CD4-positive, alpha-beta T cell treated with Interleukin-17A for 4 hours (primary cell): ENCODE measurements at places on chromosomes 7 and 10.
A peak's percentile ranks its signal among the peaks of the same experiment; 100 is the strongest.

- no peak for DNase-seq
These were observed 8.0 kb downstream of the CDK13 start for GRCh38 chr7:39958038-39958437.

GRCh38 chr10:81109200-81109752 lies 571.6 kb downstream of the SH2D4B start:
- no peak for DNase-seq

GRCh38 chr7:48839108-48839507 lies 85.2 kb upstream of the CDC14C start:
- no peak for DNase-seq

GRCh38 chr10:133267293-133267692 lies 9.4 kb downstream of the ADAM8 start:
- no peak for DNase-seq

DNA sequence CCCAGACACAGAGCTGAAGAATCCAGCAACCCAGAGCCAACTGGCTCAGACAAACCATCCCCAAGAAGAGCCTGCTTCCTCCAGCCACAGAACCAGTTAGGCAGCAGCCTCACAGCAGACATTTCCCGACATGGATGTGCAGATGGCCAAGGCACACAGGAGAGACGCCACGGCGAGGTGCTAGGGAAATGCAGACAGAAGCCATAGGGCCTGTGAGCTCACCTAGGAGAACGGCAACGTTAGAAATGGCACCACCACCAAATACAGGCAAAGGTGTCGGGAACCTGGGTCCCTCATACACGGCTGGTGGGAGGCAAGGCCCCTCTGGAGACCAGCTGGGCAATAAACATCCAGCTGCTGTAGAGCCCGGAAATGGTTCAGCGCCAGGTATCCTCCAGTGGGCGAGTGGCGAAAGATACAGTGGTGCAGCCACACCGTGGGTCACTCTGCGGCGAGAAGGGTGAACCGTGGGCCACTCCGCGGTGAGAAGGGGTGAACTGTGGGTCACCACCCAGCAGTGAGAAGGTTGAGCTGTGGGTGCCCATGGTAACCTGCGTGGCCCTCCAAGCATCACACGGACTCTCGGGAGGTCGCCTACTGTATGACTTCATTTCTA lies 31.2 kb downstream of the JAKMIP3 start:
- no peak for DNase-seq

DNA sequence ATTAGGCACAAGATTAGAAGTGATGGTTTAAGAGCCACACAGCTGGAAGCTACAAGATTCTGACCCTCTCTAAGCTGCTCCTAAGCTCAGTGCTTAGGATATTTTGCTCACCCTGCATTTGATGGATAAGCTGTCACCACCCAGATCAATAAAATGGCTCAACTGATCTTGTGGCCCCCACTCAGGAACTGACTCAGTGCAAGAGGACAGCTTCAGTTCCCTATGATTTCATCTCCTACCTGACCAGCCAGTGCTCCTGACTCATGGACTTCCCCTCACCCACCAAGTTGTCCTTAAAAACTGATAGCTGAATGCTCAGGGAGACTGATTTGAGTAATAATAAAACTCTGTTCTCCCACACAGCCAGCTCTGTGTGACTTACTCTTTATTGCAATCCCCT lies 833.8 kb downstream of the GRID1 start:
- no peak for DNase-seq

- no peak for DNase-seq
These were observed 17.7 kb downstream of the LRRC20 start for GRCh38 chr10:70364772-70365091.

GRCh38 chr10:24791084-24791726 lies 67.5 kb upstream of the ARHGAP21 start:
- DNase-seq, result no peak

GRCh38 chr10:26573674-26574073 lies 123.8 kb upstream of the PDSS1 start:
- no peak for DNase-seq

DNA sequence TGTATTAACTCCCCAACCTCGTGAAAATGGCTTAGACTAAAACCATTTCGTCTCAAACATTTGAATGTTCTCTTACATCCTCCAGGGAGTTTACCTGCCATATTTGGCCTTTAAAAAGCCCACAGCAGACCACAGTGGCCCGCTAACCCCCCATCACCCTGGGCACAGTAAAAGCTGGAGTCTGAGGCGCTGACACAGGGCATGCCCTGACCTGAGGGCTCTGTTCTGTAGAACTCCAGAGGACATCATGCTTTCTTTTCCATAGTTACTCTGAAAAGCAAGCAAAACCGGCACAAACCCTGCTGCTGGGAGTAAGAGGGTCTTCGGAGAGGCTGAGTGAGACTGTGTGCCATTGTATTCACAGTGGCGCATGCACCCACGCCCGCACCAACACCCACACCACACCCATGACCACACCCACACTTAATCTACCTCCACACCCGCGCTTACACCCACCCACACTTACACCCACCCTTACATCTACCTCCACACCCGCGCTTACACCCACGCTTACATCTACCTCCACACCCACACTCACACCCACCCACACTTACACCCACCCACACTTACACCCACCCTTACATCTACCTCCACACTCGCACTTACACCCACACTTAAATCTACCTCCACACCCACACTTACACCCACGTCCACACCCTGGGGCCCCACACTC lies 32.1 kb downstream of the LRRC27 start:
- peak; percentile 28 for DNase-seq

DNA sequence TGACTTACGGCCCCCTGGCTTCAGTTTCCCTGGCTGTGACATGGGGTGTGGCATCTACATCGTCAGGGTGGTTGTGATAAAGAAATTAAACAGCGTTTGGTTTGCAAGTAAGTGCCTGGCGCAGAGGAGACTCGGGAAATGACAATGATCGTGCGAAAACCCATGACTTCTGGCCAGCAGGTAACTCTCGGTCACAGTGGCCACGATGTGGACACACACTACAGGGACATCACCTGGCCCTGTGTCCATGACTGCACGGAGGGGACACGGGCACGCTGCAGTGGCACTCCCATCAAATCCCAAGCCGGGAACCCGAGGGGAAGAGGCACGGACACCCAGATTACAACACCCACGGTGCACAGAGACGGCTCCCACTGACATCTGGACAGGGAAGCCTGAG lies 28.7 kb downstream of the PAPOLB start:
- no peak for DNase-seq

DNA sequence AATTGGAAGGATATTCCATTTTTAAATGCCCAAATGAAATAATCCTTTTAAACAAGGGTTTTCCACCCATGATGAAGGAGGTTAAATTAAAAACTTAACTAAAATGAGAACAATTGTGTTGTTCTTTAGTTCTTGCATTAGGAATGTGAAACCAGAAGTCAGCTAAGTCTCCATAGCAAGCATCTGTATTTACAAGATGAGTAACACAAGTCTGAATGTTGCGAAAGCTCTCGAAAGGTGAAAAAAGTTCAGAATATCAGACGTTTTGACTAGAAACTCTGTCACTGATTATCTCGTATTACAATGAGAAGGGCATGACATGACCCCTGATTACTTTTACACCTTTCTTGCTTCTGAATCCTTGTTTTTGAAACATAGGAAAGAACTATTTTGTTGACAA lies 149.6 kb downstream of the BICC1 start:
- DNase-seq, result no peak

DNA sequence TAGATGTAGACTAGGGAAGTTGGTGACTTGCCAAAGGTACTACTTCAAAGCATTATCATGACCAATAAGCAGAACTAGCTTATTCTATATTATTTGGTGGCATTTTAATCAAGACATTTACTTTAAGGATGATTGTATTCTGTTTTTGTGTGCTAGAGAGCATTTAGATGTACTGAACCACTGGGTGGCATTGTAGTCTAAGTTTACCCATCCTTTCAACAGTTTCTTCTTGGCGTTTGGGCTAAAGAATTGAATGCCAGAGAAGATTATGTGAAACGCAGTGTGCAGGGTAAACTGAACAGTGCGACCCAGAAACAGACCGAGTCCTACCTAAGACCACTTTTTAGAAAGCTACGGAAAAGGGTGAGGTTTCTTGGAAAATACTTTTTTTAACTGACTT lies 26.8 kb downstream of the PRPF18 start:
- no peak for DNase-seq

DNA sequence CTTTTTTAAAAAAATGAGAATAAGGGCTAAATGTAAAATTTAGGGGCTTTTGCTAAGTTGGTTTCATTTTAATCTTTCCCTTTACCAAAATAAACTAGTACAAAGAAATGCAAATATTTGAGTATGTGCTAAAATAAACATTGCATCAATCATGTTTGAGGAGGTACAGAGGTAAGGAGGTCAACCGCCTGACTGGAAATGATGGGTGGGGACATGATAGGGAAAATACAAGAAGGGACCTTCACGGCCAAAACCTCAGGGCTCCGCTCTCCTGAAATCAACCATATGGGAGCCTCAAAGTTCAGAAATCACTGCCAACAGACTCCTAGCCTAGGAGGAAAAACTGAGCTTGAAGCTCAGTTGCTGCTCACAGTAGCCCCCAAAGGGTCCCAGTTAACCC lies 207.6 kb downstream of the AHR start:
- no peak for DNase-seq

DNA sequence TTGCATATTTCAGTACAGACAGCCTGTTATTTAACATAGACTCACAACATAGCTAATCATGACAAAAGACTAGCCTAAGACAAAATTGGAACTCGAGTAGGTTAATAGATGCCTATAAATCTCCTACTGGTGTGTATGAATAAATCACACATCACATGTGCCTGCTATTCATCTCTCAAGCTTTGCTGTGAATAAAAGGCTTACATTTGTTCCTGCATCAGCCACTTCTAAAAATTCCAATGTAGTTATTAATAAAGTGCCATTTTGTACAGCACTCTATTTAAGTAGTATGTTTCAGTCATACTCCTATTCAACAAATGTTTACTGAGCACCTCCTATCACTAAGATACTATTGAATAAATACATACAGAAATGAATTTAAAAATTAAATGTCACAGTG lies 486.3 kb downstream of the NRG3 start:
- DNase-seq, result no peak

DNA sequence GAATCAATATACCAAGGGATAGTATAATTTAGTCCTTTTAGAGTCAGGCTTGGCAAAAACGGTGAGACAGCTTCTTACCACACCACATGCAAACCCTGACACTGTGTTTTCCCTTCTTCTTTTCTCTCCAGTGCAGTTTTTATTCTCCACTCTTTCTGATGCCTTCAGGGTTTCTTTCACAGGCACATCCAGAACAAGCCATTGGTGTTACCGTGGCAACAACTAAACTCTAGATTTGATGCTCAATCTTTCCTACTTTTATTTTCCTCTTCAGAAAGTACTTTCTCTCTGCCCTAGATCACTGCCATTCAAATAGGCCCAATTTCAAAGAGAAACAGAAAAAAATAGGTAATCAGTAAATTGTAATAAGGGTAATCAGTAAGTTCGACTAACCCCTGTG lies 469.8 kb upstream of the POT1 start:
- DNase-seq, result no peak

- no peak for DNase-seq
These were observed 325.5 kb downstream of the SFMBT2 start for GRCh38 chr10:7085147-7085912.

GRCh38 chr10:44824607-44825006 lies 86.5 kb upstream of the TMEM72 start:
- no peak for DNase-seq

DNA sequence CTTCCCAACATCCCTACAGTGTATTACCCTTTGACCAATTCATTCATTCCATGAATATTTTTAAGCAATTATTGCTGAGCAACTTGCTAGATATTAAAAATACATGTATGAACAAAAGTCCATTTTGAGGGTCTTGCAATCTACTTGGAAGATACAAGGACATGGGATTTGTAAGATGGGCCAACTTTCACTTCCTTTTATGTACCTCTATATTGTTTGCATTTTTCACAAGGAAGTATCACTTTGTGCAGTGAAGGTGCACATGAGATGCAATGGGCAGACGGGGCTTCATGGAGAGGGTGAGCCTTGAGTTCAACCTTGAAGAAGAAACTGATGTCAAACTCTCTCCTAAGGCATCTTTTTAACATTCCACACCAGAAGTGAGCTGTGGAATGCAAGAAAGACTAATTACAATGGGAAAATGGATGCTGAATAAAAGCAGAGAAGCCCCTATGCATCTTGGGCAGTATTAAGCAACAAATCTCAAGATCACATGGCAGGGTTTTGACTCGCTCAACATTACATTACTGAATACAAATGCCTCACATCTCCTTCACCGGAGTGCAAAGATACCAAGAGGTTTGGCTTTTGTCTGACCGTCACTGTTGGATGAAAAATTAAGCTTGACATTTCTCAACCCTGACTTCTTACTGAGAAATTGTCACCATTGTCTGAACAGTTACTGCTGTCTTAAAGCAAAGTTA lies 341.5 kb downstream of the ELMO1 start:
- DNase-seq, result no peak

- no peak for DNase-seq
These were observed 206.4 kb upstream of the GALNT17 start for GRCh38 chr7:70925411-70926115.

- peak; percentile 48 for DNase-seq
These were observed 2.9 kb upstream of the RBM20 start for GRCh38 chr10:110641256-110641655.

- no peak for DNase-seq
These were observed 147.1 kb downstream of the LYZL1 start for GRCh38 chr10:29435809-29436501.

GRCh38 chr7:157022681-157023588 lies 12.5 kb upstream of the MNX1 start:
- no peak for DNase-seq

- DNase-seq, result no peak
These were observed 16.5 kb downstream of the ADCY1 start for GRCh38 chr7:45590679-45591057.

DNA sequence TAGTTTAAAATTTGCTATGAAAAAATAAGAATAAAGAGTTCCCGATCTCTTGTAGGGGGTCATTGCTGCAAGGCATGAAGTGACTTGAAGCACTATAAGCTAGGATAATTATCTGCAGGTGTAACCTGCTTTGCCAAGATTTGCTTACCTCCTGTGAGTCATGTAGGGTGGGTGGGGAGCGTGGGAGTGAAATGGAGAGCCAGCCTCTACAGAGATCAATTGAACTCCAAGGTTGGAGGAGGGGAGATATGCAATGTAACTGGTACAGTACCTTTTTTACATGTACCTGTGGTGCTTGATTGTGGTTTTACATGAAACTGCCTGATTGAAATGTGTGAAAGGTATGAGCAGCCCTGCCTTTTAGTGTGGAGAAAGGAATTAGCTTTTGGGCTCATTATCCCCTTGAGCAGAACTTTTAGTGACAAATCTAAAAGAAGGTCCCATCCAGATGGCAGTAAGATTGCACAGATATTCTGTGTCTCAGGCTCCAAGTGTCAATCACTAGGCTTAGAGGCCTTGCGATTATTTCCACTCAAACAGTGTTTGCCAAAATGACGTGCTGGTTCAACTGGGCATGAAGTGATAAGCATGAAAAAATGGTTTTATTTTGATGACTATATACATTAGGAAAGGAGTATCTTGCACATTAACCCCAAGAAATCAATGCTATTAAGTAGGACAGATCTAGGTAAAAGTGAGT lies 138.6 kb upstream of the GRB10 start:
- DNase-seq, result no peak

GRCh38 chr7:43721193-43721806 lies 8.0 kb downstream of the COA1 start:
- DNase-seq, result peak; percentile 24
